ENCODE measurements at places on chromosomes 2 and 18. TPM values are rescaled to one million over a fixed set of nuclear protein-coding genes. Genes with fewer than 3 reads are reported as not detected.

DNA sequence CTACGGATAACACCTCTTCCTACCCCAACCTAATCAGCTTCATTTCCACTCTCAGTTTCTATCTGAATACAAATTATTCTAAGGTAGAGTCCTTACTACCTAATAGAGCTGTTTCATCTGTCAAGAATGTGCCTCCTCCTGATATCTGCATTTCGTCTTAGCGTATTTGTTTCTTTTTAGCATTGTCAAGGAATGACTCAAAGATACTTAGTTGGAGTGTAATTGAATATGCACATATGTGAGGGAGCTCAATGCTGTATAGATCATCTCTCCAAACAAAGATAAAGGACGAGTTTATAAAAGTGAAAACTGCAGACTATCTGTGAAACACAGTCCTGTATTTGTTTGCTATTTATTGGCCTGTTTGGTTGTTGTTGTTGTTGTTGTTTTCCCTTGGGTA, 2059.4 kb upstream of the CELF4 start:
- peak; percentile 27 for DNase-seq

DNA sequence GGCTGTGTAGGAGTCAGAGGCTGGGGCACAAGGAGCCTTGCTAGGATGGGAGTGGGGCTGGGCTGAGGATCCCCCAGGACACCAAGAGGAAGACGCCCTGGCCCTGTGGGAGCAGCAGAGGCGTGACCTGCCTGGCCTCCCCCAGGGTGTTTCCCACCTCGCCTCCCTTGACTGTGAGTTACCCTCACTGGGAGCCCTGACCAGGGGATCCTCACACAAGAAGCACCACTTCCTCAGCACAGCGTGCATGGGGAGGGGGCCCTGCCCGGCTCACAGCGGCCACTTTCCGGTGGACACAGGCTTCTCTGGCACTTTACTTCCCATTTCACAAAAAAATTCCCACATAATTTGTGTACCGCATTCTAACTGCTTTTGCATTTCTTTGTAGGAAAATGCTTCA, 187.7 kb downstream of the EIPR1 start:
- no peak for DNase-seq

- DNase-seq, result peak; percentile 74
Measured at GRCh38 chr2:127067620-127068350, 39.2 kb downstream of the BIN1 start.

DNA sequence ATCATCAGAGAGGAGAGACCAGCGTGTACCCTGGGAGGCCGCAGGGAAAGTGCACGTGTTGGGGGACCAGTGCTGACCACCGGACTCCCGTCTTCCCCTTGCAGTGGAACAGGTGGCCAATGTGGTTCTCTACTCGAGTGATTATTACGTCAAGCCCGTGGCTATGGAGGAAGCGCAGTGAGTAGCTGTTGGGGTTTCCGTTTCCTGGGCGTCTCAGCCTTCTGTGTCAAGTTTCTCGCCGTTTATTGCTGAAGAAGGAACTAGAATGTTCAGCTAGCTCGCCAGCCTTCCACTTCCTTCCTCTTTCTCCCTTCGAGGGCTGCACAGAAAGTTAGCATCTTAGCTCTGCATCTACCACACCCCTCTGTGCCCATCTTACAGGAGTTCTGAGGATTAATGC, 22.8 kb upstream of the DGKD start:
- DNase-seq, result no peak

- DNase-seq, result no peak
Measured at GRCh38 chr18:79870301-79871025, 72.7 kb downstream of the KCNG2 start.

PLCD4 gene
- 0.51 TPM for total RNA-seq
